ELR (cell line): ENCODE measurements at places on chromosomes 6 and 20.

- peak; percentile 31 for DNase-seq
Observed at GRCh38 chr6:162416831-162417537, 310.6 kb downstream of the PRKN start.

GRCh38 chr6:158050107-158050735 lies 68.6 kb downstream of the SYNJ2 start:
- DNase-seq: no peak

- no peak for DNase-seq
Observed at GRCh38 chr6:2872423-2873358, 30.4 kb downstream of the SERPINB9 start.

- DNase-seq: no peak
Observed at GRCh38 chr6:12421596-12421995, 131.4 kb downstream of the EDN1 start.

DNA sequence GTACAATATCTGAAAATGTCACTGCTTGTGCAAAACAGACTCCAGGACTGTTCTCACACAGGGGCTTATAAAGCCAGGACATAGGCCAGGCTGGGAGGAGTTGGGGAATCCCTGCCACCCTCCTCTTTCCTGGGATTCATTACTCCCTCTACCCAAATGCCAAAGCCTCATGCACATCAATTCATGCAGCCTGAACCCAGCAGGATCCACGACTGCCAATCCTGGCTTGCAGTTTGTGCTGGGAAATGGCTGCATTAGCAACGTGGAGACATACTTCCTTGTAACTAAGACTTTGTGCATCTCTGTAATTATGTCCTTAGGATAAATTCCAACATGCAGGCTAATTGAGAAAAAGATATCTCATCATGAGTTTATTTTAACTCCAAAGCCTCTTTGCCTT lies 143.8 kb downstream of the SYCP2 start:
- DNase-seq: no peak

- no peak for DNase-seq
Observed at GRCh38 chr20:47654370-47654769, 130.9 kb downstream of the SULF2 start.

GRCh38 chr6:44431118-44431725 lies 43.7 kb downstream of the CDC5L start:
- peak; percentile 76 for DNase-seq

DNA sequence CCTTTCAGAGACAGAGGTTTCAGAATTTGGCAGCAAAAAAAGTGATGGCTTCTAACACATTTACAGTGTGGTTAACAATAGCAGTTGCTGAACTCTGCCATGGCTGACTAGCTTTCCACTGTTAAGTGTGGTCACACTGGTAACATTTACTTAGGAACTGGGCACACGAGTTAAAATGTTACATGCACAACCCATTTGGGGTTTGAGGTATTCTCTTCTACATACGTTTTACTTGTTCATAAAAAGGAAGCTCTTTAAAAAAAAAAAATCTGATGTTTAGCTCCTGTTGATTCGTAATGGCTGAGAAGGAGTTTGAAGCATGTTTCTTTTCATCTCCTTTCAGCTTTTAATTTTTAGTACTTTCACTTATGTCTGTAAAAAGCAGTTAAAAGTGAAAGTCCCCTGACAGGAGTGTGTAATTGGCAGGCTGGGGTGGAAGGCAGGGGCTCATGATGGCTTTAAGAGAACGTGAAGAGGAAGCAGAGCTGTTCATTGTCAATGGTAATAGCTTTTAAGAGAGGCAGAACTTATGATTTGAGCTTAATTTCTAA lies 245.9 kb downstream of the FARS2 start:
- no peak for DNase-seq

GRCh38 chr6:12848964-12849808 lies 132.6 kb downstream of the PHACTR1 start:
- DNase-seq: peak; percentile 83

GRCh38 chr20:2752567-2753460 lies 47.6 kb downstream of the CPXM1 start:
- peak; percentile 62 for DNase-seq

- DNase-seq: no peak
Observed at GRCh38 chr20:23130622-23131140, 44.6 kb upstream of the CD93 start.

- DNase-seq: peak; percentile 70
Observed at GRCh38 chr20:50815162-50815989, 20.5 kb downstream of the BCAS4 start.

DNA sequence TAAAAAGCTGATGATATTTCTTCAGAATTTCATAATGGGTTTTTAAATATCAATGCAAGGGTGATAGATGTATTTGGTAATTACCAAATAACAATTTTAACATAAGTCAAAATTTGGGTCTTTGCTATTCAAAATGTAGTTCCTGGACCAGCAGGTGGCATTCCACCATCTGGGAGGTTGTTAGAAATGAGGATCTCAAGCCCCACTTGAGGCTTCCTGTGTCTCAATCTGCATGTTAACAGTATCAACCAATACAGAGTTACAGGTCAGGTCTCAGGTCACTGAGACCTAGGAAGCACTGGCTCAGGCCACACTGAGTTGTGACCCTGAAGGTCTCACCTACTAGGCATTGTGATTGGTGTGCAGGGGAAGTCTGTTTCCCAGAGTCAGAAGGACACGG lies 57.2 kb upstream of the MTRF1L start:
- DNase-seq: peak; percentile 23

GRCh38 chr6:106963544-106963943 lies 11.0 kb downstream of the CD24 start:
- DNase-seq: no peak

- DNase-seq: no peak
Observed at GRCh38 chr6:110960014-110960390, 1.5 kb downstream of the GTF3C6 start.

- DNase-seq: no peak
Observed at GRCh38 chr20:59071216-59071615, 28.6 kb upstream of the PRELID3B start.

GRCh38 chr6:33926451-33926850 lies 122.6 kb upstream of the MLN start:
- peak; percentile 24 for DNase-seq

DNA sequence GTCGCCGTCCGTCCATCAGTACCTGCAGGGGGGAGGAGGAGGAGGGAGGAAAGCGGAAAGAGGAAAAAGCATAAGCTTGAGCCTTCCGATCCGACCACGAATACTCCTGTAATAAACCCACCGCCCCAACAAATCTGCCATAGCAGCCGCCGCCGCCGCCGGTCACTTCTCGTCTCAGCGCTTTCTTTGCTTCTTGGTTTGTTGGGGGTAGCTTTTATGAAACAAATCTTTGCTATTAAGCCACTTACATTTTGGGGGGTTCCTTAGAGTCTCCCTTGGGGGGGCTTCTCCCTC lies 277 bp downstream of the ADGRB3 start:
- DNase-seq: no peak

DNA sequence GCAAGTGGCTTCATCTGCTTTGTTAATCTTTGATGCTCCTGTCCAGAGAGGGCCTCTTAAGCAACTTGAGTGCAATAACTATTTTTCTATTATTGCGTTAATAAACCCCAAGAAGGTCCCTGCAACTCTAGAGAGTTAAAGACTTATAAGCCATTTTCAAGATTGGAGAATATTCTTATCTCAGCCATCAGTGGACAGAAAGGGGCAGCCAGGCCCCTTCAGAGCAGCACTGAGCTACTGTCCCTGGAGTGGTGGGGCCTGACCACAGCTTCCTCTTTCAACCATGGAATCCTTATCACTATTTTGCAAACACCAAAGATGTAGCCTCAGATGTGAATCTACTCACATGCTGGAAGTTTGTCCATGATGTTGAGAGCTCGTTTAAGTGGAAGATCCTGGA lies 2.8 kb upstream of the MAS1L start:
- DNase-seq: no peak

DNA sequence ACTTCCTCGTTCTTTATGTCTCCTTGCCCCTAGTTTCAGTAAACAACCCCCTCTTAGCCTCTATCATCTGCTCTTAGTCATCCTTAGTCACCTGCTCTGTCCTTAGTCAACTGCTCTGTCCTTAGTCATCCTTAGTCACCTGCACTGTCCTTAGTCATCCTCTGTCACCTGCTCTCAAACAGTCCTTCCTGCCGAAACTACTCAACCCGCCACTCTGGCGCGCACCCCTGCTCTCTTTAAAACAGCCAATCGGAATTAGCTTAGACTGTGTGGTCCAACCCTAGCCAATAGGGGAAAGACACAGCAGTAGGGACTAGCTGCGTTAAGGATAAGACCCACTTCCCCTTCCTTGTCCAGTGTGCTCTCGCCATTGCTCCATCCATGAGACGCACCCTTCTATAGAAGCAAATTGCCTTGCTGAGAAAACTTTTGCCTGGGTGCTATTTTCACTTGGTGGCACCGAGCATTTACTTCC lies 73.9 kb downstream of the BACH2 start:
- peak; percentile 67 for DNase-seq

DNA sequence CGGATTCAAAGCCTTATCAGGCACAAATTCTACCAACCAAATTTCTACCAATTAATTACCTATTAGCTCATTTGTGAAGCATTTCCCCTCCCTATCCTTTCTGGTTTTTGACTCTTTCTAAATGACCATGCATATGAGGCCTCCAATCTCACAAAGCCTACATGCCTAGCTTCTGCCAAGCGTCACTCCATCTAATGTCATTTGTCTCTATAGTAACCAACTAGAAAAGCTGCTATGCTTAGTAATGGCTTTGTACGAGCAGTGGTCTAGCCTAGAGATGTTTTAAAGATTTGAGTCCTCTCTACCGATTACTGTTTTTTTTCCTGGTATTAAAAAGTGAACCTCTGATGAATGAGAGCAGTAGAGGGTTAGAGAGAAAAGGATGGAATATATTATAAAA lies 4.8 kb upstream of the ASF1A start:
- no peak for DNase-seq

GRCh38 chr20:6028818-6029217 lies 25.0 kb downstream of the LRRN4 start:
- no peak for DNase-seq

- no peak for DNase-seq
Observed at GRCh38 chr6:142934106-142934505, 10.9 kb downstream of the HIVEP2 start.

GRCh38 chr6:143545165-143545564 lies 33.6 kb upstream of the FUCA2 start:
- no peak for DNase-seq
